ENCODE measurements at places on chromosomes 4 and X. TPM values are rescaled to one million over a fixed set of nuclear protein-coding genes. Genes with fewer than 3 reads are reported as not detected.

ZFP92 gene
- total RNA-seq, result 2.0 TPM

MANBA gene
- 20.6 TPM for total RNA-seq

CDX4 gene
- not detected for total RNA-seq

MAGEB2 gene
- total RNA-seq, result not detected

SNCA gene
- total RNA-seq, result 0.46 TPM

DCX gene
- not detected for total RNA-seq

CXCL3 gene
- total RNA-seq, result not detected

PDE5A gene
- total RNA-seq, result 0.80 TPM

BMX gene
- total RNA-seq, result not detected

P2RY8 gene
- total RNA-seq, result 18.9 TPM

Data from activated naive CD4-positive, alpha-beta T cell treated with anti-CD3 and anti-CD28 coated beads, Interleukin-2, amount 50 U/mL, for 72 hours (primary cell).